ENCODE measurements at places on chromosomes 3 and 15.

DNA sequence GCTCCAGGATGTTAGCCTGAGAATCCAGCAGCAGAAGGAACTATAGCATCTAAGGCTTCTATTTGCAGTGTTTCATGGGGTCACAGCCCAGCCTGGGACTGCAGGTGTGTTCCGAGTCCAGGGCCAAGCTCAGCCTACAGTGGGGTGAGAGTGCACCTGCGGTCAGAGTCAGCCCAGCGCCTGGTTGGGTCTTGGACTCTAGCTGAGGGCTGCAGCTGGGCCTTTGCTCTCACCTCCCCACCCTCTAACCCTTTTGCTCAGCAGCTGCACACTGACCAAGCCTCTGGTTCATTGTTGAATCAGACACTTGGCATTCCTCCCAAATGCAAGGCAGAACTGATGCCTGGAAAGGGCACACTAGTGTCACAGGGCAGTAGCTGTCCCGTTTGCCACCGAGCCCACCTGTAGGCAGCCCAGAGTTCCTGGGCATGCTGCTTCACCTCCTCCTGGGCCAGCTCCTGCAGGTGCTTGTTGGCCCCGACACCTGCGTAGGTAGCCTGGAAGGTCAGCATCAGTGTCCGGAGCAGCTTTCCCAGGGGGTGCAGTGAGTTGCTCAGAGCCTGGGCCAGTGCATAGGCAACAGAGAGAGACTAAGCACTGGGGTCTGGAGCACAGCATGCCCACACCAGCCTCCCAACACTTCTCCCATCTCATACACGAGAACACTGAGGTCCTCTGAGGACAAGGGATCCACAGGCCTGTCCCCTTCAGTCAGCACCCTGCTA is 17.5 kb downstream of the ALS2CL start:
- no peak for DNase-seq

- no peak for DNase-seq
Measured at GRCh38 chr3:194399166-194399565, at the start of gene GP5. TSS of gene GP5 (minus strand) at chr3:194399266. CDS start at chr3:194398282, 984 bp downstream.

- DNase-seq = no peak
Measured at GRCh38 chr3:142725357-142725739, 1.5 kb downstream of the TRPC1 start.

DNA sequence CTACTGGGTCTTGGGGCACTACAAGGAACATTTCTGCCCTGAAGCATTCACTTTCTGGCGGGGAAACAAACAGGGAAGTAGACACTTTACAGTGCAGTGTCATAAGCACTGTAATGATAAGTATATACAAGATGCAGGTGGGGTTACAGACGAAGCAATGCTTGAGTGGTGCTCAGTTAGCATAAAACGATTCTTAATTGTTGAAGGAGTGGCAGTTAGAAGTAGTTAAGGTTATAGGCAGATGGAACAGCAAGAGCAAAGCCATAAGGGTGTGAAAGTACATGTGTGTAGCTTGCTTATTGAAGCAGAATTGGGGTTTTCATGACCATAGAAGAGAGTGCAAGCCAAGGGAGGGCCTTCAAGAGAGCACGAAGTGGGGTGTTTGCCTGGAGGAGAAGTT is 46.2 kb downstream of the SLC25A26 start:
- DNase-seq = no peak

- DNase-seq = no peak
Measured at GRCh38 chr3:188706599-188706998, 465.2 kb upstream of the TPRG1 start.

DNA sequence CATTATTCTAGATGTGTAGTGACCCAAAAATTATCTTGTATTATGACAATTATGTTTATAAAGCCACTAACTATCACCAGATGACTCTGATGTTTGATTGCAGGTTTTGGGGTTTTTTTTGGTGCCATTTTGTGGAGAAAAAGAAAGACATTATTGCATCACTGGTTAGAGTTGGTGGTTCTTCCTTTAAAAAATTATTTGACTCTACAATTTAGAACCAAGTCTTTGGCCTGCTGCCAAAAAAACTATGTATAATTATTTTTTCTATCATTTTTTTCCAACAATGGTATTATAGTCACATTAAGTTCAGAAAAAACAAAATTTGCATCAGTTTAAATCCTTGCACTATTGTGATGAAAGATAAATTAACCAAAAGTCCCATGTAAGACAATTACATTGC is 258.6 kb upstream of the GRM7 start:
- no peak for DNase-seq

DNA sequence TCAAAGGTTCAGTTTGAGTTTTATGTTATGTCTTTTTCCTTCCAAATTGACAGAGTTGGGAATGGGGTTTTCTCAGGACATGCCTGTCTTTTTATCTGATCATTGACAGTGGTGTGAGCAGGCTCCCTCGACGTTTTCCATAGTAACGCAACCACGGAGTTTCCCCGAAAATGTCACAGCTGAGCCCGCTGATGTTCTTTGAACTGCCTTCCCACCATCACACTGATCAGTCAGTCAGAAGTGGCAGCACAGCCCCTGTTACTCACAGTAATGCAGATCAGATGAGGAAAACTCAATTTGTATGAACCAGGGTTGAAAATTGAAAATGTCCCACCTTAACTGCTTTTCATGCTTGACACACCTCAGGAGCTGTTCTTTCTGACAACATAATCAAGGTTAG is 210.4 kb downstream of the NECTIN3 start:
- no peak for DNase-seq

DNA sequence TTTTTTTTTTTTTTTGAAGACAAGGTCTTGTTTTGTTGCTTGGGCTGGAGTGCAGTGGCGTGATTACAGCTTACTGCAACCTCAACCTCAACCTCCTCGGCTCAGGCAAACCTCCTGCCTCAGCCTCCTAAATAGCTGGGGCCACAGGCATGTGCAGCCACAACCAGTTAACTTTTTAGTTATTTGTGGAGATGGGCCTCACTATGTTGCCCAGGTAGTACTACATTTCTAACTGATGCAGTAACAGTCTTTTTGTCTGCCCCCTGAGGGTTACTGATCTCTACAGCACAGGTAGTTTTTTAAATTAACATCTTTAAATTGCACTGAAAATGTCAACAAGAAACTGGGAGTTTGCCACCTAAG is 3.4 kb upstream of the LMLN start:
- no peak for DNase-seq

DNA sequence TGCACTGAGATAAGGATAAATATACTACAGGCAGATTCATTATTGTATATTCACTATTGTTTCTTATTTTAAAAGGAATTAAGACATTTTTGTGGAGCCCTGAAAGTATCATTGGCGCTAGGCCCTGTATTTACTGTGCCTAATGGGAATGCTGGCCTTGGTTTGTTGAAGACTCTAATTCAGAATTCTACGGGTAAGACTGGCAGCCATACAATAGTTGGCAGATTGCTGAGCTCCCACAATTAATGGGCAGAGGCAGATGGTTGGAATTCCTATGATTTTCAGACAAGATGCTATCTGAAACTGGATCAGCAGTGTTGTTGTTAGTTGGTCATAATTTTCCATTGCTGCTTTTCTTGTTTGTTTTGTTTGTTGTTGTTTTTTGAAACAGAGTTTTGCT is 14.7 kb downstream of the PGBD4 start:
- no peak for DNase-seq

DNA sequence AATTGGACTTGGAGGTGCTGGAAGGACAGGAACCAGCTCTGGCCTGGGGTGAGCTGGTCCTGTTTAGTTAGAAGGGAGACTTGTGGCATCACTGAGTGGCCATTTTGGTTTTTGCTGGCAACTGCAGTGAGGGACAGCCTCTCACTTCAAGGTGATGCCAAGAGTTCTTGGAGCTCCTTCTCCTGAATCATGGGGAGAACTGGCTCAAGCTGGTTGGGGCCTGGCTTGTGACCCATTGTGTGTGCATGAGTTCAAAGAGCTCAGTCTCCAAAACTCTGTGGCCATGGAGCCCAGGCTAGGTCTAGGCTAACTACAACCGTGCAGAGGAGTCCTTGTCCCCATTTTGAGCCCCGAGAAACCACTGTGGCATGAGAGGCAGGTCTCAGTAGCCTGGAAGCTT is 60.1 kb upstream of the ZNF148 start:
- no peak for DNase-seq

DNA sequence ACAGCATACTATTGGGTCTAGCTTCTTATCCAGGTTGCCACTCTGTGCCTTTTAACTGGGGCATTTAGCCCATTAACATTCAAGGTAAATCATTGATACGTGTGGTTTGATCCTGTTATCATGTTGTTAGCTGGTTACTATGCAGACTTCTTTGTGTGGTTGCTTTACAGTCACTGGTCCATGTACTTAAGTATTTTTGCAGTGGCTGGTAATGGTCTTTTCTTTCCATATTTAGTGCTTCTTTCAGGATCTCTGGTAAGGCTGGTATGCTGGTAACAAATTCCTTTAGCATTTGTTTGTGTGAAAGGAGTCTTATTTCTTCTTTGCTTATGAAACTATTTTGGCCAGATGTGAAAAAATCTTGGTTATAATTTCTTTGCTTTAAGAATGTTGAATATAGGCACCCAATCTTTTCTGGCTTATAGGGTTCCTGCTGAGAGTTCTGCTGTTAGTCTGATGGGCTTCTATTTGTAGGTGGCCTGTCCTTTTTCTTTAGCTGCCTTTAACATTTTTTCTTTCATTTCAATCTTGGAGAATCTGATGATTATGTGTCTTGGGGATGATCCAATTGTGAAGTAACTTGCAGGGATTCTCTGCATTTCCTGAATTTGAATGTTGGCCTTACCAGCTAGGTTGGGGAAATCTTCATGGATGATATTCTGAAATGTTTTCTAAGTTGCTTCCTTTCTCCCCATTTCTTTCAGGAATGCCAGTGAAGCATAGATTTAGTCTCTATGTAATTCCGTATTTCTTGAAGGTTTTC is 39.3 kb downstream of the CCR1 start:
- no peak for DNase-seq

DNA sequence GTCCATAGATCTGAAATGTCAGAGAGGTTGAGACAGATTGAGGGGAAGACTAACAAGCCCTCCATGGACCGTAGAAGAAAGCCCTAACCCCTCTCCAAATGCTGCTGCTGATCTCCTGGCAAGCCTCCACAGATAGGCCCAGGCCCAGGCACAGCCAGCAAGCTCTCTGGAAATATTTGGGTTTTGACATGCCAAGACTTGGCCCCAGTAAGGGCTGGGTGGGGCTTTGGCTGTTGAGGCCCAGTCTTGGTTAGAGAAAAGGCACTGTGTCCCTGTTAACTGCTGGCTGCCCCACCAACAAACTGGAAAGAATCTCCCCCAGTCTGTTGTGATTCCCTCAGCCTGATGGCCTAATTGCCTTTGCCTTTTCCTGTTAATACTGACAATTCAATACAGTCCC is 208.8 kb upstream of the CTDSPL start:
- DNase-seq = no peak

GRCh38 chr3:101854608-101855304 is 5.4 kb downstream of the NFKBIZ start:
- DNase-seq = no peak

DNA sequence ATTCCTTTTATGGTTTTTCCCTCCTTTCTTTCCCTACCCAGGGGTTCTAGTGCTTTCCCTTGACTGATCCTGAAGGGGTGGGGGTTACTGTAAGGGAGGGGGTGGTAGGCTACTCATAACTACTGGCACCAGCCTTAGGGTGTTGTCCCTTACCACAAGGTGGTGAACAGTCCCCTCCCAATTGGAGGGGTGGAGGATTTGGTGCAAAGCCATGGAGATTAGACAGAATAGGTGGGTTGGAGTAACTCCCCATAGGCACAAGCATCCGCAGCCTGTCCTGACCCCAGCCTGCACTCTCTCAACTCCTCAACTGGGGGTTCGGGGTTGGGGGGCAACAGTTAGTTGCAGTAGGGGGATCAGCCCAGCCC is 2.6 kb upstream of the HYAL2 start:
- no peak for DNase-seq

DNA sequence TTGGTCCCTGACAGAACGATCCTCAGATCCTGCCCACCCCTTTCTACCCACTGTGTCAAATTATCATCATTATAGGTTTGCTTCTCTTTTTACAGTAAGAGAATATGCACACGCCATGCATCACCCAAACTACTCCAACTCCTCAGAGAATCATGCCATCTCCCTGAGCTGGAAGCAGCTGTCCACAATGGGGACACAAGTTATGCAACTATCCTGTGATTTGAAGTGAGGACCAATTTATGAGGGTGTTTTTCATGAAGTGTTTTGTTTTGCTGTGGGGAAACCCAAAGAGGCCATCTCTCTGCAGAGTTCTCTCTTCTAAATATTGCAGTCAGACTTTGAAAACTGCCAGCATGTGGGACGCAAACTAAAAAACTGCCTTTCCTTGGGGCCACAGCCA is 35.8 kb upstream of the TNFSF10 start:
- no peak for DNase-seq

DNA sequence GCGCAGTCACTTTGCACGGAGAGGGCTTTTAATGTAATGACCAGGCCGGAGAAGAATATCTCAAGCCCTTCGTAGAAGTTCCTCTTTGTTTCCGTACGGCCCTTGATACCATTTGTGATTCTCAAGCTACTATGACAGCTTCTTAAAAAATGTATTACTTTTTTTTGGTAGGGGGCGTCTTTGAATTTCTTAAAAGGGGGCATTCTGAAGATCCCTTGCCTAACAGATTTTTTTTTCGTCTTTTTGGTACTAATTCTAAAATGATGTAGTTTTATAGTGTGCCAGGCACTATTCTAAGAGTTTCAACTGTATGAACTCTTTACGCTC is 614.0 kb downstream of the MCTP2 start:
- no peak for DNase-seq

DNA sequence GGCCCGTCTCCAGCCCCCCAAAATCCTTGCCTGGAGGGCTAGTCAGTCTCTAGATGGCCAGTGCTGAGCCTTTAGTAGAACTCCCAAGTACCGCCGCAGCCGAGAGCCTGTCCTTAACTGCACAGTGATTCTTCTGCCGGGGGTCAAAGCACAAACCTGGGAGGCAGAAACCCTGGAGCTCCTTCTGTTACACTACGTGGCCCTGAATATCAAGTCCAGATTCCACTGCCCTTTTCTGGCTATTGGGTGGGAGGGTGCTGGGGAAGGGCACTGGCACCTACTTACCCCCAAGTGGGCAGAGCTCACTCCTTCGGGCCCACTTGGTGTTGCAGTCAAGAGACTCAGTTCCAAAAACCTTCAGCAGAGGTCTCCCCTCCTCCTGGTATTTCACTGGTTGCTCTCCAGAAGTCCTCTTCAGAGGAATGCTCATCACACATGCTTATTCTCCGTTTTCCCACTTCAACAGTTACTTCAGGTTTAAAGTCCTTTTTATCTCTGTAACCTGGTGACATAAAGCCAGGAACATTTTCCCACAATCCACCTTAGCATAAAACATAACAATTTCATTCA is 10.8 kb downstream of the PDHB start:
- no peak for DNase-seq

DNA sequence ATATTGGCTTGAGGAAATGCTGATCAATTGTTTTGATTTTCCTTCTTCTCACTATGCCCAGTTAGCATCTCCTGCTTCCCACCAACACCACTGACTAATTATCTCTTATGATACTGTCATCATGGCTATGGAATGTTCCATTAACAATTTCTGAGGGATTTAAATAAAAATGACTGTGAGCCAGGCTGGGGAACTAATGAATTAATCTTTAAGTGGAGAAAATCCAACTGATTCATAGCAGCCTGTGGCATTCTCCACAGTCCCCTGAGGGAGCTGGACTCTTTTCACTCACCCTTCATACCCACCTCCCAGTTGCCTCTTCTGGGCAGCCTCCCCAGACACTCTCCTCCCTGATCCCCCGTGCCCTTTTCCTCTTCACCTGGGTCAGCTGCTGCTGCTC is 353.6 kb downstream of the CLSTN2 start:
- DNase-seq = no peak

GRCh38 chr3:72310419-72311380 is 525.8 kb upstream of the PROK2 start:
- DNase-seq = peak; percentile 18
